ENCODE measurements at places on chromosomes 13 and 19.

- DNase-seq, result no peak
These were observed 31.0 kb downstream of the THSD1 start for GRCh38 chr13:52374873-52375411.

DNA sequence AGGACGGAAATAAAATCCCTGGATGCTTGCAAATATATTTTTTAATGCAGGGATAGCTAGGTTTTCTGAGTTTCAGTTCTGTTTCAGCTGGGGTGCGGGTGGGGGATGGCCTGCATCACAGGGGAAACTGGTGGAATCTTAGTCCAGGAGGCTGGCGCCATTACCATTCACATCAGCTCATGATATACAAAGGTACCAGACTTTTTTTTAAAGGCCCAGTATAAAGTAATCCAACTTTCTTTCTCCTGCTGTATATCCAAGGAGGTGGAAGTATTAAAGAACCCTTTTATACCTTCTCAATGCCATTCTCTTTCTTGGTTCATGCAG, 343.8 kb downstream of the KCNRG start:
- no peak for DNase-seq

DNA sequence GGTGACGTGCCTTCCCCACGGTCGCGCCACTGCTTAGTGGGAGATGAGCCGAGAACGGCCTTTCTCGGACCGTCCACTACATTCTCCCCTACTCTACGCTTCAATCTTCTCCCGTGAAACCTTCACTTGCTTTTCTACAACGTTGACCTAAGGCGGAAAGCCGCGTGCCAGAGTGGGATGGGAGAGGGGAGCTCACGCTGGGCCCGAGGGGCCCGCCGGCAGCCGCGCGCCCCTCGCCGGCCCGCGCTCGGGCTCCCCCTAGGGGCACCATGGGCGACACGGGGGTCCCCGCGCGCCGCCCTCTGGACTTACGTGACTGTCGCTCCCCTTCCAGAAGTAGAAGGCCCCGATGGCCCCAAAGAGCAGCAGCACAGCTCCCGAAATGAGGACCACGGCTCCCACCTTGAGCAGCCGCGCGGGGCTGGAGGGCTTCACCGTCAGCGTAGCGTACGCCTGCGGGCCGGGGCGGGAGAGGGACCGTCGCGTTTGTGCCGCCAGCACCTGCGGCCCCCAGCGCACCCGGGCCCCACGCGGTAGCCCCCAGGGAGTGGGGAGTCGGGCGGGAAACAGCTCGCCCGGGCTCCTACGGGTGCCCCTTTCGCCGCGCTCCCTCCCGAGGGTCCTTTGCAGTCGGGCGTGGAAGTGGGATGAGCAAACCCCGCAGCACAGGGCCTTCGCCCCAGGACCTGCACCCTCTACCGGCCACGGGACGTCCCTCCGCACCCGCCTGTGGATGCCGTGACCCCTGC, 727 bp downstream of the CNMD start:
- DNase-seq, result no peak

GRCh38 chr13:20206698-20207235, 14.0 kb upstream of the GJB2 start:
- no peak for DNase-seq

Measured in SJSA1 (cell line).